ENCODE measurements at places on chromosomes 13 and 19.

- DNase-seq = no peak
Observed at GRCh38 chr13:43021926-43022670, 1.3 kb upstream of the DNAJC15 start.

- DNase-seq = no peak
Observed at GRCh38 chr19:2500156-2500555, 24.2 kb downstream of the GADD45B start.

DNA sequence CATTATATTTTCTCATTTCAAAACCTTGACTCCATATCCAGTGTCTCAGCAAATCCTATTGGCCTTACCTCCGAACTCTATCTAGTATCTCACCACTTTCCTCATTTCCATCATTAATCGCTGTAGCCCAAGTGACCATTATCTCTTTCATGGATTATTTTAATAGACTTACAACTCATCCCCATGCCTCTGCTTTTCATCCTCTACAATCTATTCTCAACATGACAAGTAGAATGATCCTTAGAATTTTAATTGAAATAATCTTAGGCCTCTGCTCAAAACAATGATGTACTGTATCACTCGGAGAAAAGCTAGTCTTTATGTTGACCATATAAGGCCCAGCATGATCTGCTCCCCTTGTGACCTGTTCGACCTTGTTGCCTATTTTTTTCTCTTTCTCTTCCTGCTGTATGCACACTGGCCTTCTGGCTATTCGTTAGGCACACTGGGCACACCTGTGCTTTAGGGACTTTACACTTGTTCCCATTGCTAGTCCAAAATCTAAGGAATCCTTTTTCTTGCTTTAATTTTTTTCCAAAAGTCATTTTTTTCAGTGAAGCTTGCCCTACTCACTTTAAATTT lies 21.4 kb downstream of the DNAJC15 start:
- no peak for DNase-seq

- peak; percentile 81 for DNase-seq
Observed at GRCh38 chr19:7917267-7918061, 2.7 kb upstream of the SNAPC2 start.

DNA sequence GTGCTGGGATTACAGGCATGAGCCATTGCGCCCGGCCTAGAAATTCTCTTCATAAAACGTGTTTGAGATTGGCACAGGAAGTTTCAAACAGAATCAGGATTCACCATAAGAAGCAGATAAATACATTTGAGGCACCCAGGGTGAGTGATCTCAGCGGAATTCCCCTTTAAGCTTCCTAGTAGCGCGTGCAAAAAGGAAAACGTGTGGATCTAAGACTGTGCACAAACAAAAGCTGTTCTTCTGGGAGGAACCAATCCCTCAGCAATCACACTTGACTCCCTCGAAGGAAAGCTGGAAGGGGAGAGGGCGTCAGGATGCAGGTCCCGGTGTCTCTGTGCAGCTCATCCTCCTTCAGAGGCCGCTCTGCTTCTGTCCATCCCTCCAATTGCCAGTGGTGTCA lies 15.5 kb downstream of the MCF2L start:
- DNase-seq = no peak

- no peak for DNase-seq
Observed at GRCh38 chr19:18883526-18884304, 12.2 kb downstream of the CERS1 start.

All from NB4 (cell line).